ENCODE measurements at places on chromosomes 4 and X.

GRCh38 chr4:103422467-103423219 lies 224.5 kb upstream of the CENPE start:
- no peak for DNase-seq

DNA sequence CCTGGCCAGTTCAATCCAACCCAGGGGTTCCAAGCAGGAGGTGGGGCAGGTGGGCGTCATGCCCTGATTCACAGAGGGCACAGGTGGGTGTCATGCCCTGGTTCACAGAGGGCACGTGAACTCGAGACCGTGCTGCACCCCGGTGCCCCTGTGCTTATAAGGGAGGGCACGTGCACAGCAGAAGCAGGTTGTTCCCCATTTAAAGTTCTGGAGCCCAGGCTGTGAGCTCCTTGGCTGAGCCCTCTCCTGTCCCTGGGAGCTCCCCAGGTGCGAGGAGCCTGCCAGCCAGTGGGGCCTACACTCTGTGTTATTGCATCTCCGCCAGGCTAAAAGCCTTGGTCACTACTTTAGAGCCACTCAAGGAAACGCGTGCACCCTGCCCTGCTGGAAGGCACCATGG lies 3.2 kb upstream of the CPZ start:
- DNase-seq = no peak

DNA sequence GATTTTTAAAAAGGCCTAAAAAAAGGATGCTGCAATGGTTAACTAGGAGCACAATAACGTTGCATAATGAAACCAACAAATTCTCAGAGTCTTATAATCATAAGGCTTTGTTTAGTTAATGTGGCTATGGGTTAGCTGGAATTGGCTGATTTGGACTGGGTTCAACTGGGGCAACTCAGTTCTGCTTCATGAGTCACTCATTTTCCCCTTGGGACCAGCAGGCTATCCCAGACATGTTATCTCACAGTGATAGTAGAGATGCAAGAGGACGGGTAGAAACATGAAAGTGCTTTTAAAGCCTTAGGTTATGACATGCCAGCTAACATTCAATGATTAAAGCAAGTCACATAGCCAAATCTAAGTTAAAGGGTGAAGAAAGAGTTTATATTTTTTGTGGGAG lies 189.2 kb upstream of the GK2 start:
- DNase-seq = no peak

- DNase-seq = no peak
Observed at GRCh38 chrX:136759968-136760367, 20.8 kb downstream of the ARHGEF6 start.

DNA sequence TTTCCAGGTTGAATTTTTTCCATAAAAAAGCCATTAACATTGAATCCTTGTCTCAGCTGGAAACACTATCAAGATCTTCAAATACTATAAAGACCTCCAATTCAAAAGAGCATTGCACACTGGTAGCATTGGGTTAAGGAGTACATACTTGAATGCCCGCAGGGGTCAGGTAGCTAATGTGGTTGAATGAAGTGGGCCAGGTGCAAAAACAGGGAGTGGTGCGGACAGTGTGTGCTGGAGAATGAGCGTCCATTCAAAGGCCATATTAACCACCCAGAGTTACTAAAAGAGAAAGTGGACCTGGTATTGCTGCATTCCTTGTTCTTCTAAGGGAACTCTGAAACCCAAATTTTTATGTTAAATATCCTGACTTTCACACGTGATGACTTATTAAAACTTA lies 91.6 kb downstream of the NYX start:
- DNase-seq = no peak

DNA sequence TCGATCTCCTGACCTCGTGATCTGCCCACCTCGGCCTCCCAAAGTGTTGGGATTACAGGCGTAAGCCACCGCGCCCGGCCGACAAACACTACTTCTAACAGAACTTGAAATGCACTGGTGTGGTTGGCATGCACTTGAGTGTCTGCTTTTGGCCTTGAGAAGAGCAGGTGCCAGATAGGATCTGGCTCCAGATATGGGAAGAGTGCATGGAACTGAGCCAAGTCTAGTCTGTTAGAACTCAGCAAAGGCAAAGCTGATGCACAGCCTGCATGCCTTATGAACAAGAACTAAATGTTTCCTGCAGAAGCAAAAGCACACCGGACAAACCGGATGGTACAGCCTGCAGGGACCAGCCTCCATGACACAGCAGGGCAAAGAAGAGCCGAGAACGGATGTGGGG lies 35.1 kb upstream of the TBL1X start:
- no peak for DNase-seq

DNA sequence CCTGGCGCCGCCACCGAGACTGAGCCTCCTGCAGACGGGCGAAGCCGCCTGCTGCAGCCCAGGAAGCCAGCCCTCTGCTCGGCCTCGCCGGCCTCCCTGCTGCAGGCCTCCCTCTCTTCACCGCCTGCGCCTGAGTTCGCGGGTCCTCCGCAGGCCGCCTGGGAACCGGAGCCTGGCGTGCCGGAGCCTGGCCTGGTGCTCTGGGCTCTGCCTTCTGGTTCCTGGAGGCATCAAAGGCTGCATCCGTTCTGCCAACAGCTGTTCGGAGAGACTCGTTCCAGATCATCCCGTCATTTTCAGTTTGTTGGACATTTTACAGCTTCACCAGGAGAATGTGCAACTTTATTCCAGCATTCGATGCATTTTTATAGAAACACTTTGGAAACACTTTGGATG lies 178.0 kb downstream of the DCLK2 start:
- no peak for DNase-seq

Measured in esophagus squamous epithelium (tissue), 5 donors.